Calu3 (cell line): ENCODE measurements at places on chromosomes 4 and X. TPM values are rescaled to one million over a fixed set of nuclear protein-coding genes. Genes with fewer than 3 reads are reported as not detected.

The RBMXL3 gene
- not detected in 2 replicates for total RNA-seq

The GPRASP1 gene
- total RNA-seq: 3.6 and 3.9 TPM in 2 replicates

The KIT gene
- total RNA-seq: not detected in 2 replicates

The ARAP2 gene
- 30.0 and 30.2 TPM in 2 replicates for total RNA-seq

The UTP3 gene
- total RNA-seq: 22.2 and 24.2 TPM in 2 replicates

The LETM1 gene
- total RNA-seq: 47.2 and 56.7 TPM in 2 replicates

The SHISA3 gene
- not detected in 2 replicates for total RNA-seq

The TRIML2 gene
- not detected in 2 replicates for total RNA-seq

The LUZP4 gene
- total RNA-seq: not detected in 2 replicates

The GLOD5 gene
- total RNA-seq: not detected in 2 replicates

The CLDN22 gene
- total RNA-seq: not detected in 2 replicates

The PAGE1 gene
- total RNA-seq: not detected in 2 replicates

The KCTD8 gene
- total RNA-seq: not detected in 2 replicates

The PDE6B gene
- total RNA-seq: not detected in 2 replicates

The NIPAL1 gene
- 17.0 and 21.0 TPM in 2 replicates for total RNA-seq

The HMGN5 gene
- total RNA-seq: 13.0 and 14.4 TPM in 2 replicates

The ERAS gene
- 0.47 and 0.49 TPM in 2 replicates for total RNA-seq

The CPEB2 gene
- 6.6 and 7.3 TPM in 2 replicates for total RNA-seq

The BMPR1B gene
- total RNA-seq: 6.3 and 9.2 TPM in 2 replicates

The CRMP1 gene
- not detected in 2 replicates for total RNA-seq
